Mucosa of gallbladder (tissue), 1 donor: ENCODE measurements at places on chromosomes 7 and 10. TPM values are rescaled to one million over a fixed set of nuclear protein-coding genes. Genes with fewer than 3 reads are reported as not detected.

- no peak for DNase-seq
Measured at GRCh38 chr7:47582764-47583738, 1.1 kb upstream of the TNS3 start.

DNA sequence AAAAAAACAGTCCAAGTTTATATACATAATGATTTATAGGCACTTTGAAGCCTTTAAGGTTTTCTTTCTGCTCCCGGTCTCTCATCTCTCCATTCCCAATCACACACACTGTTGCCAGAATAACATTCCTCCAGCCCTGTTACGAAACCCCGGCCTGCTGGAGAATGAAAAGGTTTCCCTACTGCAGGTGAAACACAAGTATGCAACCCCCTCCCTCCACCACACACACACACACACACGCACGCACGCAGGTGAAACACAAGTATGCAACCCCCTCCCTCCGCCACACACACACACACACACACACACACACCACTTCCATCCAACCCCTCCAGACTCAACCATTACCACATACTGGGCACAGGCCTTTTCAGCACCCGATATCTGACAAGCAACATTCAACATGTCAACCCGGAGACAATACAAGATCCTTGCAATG lies 87.5 kb downstream of the PARD3 start:
- no peak for DNase-seq

GRCh38 chr10:133438711-133439273 lies 14.4 kb upstream of the SPRN start:
- peak; percentile 7 for DNase-seq

- no peak for DNase-seq
Measured at GRCh38 chr10:133529576-133529946, 2.4 kb downstream of the CYP2E1 start.

DNA sequence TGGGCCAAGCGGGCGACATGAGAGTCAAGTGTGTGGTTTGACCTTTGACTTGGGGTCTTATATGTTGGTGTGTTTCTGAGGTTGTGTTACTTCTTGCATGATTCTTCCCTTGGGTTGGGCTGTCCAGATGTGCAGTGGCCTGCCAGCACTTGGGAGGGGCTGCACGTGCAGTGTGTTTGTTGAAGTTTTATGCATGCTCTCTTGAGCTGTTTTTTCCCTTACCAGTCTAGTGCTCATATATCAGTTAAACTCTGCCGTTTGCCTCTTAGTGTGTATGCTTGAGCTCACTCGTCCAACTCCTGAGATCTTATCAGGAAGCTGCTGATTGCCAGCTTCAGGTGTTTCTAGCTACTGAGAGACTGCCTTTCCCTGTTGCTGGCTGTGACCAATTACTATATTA lies 23.1 kb downstream of the SP4 start:
- no peak for DNase-seq

SLC39A12 gene
- total RNA-seq, result not detected

DNA sequence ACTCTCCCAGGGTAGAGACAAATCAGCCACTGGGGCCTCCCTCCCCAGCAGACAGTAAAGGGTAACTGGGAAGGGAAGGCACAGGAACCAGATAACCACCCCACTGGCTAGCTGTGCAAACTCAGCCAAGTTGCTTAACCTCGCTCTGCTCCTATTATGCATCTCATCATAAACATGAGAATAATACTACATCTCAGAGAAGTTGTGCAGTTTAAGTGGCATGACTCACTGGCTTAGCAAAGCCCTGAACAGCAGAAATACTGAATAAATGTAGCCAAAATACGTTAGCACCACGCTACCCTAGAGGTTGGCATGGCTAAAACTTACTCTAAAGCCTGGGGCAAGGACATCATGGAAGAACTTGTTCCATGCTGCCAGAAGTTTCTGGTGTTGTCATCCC lies 128.1 kb upstream of the ANK3 start:
- no peak for DNase-seq

CCDC3 gene
- 304 TPM for total RNA-seq

DNA sequence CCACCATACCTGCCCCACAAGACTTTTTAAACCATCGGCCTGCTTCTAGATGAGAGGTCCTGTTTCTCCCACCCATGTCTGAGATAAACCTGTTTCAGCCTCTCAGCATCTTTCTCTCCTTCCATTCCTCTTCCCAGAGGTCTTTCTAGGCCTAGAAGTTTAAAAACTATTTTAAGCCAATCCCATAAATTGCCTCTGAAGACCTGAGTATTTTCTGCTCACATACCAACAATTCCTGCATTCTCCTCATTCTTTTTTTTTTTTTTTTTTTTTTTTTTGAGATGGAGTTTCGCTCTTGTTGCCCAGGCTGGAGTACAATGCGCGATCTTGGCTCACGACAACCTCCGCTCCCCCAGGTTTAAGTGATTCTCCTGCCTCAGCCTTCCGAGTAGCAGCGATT lies 262.9 kb upstream of the AUTS2 start:
- DNase-seq, result no peak

GRCh38 chr10:107826171-107826570 lies 661.7 kb upstream of the SORCS1 start:
- no peak for DNase-seq

- no peak for DNase-seq
Measured at GRCh38 chr10:117684672-117685211, 142.2 kb downstream of the EMX2 start.

GRCh38 chr7:2558629-2559282 lies at the start of gene IQCE:
Gene IQCE (plus strand): TSS chr7:2558979. CDS start chr7:2559182, 203 bp downstream.
- peak; percentile 92 for DNase-seq

DNA sequence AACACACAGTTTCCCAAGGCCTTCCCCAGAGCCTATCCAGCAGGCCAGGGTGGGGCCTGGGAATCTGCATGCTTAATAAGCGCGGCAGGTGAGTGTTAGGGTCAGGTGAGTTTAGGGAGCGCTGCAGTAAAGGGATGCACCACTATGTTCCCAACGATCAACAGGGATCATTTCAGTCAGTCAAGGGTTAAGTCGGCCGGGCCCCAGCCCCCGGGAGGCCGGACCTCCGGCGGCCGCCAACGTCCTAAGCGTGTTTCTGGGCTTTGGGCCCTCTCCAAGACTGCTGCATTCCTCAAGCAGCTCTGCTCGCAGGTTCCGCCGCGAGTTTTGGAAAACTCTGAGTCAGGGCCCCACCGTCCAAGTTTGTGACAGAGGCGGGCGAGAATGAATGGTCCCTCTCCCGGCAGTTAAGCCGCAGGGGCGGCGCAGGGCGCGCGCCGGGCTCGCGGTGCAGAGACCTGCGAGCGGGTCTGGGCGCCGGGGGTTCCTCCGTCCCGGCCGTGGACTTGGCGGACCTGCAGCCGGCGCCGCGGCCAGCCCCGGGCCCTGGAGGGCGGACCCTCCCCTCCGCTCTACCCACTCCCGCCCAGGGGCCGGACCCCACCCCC lies 81.6 kb downstream of the ARHGAP22 start:
- DNase-seq, result peak; percentile 50

DNA sequence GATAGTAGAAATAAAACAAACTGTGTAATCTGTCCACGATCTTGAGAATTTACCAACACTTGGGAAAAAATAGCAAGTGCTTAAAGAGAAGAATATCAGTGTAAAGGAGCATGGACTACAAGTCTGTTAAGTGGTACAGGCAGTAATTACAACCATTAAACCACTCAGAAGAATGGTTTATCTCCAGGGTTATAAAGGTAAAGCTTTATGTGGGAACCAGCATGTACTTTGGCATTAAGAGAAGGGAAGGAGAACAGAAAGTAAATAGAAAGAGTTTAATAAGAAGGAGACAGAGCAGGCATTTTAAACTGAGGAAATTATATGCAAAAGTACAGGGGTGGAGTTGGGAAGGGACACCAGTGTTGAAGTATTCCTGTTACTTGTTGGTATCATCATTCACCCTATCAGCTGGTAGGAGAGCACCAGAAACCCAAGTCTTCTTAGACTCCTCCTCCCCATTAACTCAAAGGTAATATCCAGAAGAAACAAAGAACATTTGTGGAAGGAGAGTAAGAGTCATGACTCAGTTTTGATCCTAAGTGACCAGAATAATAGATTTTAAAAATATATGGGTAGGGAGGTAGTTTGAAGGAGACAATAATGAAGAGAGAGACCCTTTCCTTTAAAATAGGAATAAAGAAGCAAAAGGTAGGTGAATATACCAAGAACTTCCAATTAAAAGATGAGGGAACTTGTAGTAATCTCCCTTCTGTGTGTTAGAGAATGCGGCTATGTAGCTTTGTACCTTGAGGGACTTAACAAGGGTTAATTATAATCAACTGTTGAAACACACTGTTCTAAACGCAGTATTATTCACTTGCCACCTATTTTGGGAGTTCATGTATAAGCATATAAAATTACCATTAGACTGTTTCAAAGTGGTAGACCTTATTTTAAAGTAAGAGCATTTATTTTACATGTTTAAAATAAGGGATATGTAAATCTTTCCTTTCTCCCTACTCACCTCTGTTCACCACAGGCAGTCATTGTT lies 92.1 kb upstream of the STRIP2 start:
- no peak for DNase-seq

ANXA8 gene
- 0.52 TPM for total RNA-seq

GRCh38 chr10:78787125-78787524 lies 281.6 kb upstream of the ZMIZ1 start:
- no peak for DNase-seq

ZSWIM8 gene
- total RNA-seq, result 170 TPM

ASB10 gene
- not detected for total RNA-seq

- no peak for DNase-seq
Measured at GRCh38 chr10:60801522-60801921, 23.2 kb downstream of the CDK1 start.

LRGUK gene
- total RNA-seq, result 2.4 TPM

GRCh38 chr10:59633063-59633462 lies 76.6 kb downstream of the SLC16A9 start:
- DNase-seq, result no peak

DNA sequence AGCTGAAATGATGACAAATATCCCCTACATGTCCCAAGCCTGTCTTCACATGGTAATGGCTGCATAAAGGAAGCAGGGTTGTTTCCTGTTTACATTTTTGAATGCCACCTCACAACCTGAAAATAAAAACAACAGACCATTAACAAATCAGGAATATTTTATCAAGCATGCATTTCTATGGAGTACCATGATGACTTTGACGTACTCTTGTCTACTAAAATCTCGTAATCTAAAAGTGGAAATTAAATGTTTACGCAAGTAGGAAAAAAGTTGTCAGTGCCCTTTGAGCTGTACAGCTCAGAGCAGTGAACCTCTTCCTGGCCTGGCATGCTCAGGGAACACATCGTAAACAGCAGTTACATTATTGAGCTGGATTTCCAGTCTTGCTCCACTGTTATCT lies 194.1 kb downstream of the INHBA start:
- DNase-seq, result no peak

UCMA gene
- total RNA-seq, result not detected

DNA sequence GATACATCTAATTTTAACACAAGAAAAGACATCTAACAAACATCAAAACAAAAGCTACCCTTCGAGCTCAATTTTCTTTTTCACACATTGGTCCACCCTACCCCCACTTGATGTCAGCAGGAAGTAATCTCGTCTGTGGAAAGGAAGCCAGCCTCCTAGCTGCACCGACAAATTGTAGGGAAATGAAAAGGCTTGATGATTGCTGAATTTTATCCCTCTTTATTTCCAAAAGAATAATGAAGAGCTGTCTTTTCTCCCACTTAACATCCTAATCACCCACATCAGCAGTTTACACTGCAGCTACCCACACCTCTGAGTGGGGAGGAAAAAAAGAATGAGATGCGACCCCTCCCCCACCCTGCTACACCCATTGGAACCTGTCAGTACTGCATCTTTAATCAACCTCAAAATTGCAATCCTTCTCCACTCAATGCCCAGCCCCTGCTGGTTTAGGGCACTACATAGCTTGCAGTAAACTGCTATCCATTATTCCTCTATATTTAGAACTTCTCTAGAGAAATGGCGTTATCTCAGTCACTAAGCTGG lies 10.6 kb upstream of the CPVL start:
- DNase-seq, result no peak

DNA sequence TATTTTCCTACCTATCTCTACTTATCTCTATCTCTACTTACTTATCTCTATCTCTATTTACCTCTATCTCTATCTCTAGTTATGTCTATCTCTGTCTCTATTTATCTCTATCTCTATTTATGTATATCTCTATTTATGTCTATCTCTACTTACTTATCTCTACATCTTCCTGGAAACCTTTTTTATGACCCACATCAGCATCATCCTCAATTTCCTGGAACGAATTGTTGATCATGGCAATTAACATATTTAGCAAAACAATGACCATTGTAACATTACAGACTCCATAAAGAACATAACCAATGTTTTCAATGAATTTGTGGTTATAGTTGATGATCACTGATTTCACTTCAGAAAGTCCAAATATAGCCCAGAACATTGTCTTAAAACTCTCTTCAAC lies 18.3 kb downstream of the GIMAP6 start:
- DNase-seq, result no peak

GNGT1 gene
- not detected for total RNA-seq

DNA sequence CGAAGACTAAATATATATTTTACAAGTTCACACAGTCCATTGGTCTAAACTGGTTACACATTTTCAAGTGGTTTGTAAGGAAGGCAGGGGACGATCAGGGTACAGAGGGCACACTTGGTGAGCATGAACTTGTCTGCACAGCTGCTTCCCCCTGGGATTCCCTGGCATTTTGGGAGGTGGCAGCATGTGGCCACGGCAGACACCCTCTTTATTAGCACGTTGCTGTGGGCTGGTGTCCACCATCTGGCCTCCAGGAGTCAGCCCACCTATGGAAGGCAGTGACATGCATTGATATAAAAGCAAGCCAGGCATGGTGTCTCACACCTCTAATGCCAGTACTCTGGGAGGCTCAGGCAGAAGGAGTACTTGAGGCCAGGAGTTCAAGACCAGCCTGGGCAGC lies 350.2 kb downstream of the TYW1 start:
- DNase-seq, result no peak

DNA sequence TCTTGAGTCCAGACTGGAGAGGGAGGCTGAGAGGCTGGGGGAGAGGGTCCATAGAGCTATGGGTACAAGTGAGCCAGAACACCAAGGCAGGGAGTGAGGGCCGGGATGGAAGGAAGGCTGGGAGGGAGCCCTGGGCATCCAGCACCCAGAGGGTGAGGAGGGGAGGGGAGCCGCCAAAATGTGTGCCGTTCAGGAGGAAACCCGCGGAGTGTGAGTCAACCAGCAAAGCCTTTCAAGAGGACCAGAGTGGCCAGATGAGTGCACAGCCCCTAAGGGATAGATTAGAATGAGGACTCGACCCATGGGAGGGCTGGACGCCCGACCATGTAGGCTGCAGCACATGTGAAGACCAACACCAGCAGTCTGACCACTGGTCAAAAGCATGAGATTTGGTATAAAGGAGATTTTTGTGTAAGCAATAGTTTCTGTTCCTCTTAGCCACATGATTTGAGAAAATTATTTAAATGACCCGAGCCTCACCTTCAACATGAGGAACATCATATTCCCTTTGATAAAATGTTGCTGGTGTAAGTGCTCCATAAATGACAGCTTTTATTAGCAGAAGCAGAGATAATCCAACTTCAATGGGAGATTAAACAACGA lies 179.7 kb upstream of the GRB10 start:
- DNase-seq, result peak; percentile 9

GRCh38 chr10:92747600-92747999 lies 57.8 kb downstream of the HHEX start:
- peak; percentile 60 for DNase-seq
